ENCODE measurements at places on chromosomes 6 and 20.

GRCh38 chr20:1327241-1327653, 1.7 kb downstream of the SDCBP2 start:
- DNase-seq: no peak

DNA sequence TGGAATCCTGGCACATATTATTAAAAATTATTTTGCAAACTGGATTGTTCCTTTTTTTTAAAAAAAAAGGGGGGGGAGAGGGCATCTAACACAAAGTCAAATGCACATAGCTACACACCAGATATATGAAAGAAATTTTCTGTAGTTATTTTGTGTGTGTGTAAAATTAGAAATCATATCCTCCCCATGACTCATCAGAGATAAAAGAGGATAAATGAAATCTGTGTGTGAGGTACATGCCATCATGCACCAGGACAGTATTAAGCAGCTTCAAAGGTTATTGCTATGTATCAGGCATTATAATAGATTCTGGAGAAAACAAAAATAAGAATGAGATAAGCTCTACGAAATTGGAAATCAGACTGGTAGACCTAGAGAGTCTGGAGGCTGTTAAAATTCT, 5.2 kb downstream of the BTBD9 start:
- DNase-seq: no peak

DNA sequence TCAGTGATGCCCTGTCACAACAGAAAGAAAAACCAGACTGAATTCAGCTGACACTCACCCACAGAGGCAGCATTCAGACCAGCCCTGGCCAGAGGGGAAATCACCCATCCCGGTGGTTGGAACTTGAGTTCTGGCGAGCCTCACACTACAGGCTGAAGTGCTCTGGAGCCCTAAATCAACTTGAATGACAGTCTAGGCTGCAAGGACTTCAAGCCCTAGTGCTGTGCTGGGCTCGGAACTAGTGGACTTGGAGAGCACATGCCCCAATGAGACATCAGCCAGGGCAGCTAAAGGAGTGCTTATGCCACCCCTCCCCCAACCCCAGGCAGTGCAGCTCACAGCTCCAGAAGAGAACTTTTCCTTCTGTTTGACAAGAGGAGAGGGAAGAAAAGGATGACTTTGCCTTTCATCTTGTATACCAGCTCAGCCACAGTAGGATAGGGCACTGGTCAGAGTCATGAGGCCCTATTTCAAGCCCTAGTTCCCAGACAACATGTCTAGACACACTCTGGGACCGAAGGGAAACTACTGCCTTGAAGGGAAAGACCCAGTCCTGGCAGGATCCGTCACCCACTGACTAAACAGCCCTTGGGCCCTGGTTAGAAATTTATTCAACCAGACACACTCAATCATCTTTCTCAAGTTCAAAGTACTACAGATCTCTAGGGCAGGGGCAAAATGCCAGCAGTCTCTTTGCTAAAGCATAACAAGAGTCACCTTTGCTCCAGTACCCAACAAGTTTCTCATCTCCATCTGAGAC, 43.2 kb upstream of the PNRC1 start:
- no peak for DNase-seq

DNA sequence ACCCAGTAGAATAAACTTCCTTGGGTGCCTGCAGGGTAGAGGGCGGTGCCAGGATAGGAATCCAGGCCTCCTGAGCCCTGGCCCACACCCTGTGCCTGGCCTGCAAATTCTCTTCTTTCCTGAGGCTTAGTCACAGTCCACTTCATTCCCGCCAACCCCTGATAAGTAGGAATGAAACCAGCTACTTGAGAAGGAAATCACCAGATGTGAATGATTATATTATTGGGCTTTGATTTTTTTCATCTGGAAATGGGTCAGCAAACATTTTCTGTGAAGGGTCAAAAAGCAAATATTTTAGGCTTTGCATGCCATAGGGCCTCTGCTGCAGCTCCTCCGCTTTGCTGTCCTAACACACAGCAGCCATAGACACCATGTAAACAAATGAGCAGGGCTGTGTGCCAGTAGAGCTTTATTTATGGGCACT, 50.2 kb downstream of the STK35 start:
- peak; percentile 36 for DNase-seq

DNA sequence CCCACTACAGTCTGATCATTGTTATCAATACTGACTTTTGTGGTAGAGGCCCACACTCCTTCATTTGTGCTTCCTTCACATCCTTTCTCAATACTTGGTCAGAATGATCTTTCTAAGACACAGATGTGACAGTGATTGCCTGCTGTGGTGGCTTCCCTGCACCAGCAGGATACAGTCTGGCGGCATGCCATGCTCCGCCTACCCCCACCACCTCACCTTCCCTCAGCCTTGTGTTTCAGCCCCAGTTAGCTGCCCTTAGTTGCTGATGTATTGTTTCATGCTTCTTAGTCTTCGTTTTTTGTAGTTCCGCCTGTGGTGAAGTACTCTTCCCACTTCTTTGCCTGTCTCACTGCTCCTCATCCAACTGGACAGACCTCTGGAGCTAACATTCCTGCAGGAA, 10.9 kb downstream of the LRRC1 start:
- no peak for DNase-seq

GRCh38 chr6:143023695-143024094, 37.0 kb upstream of the AIG1 start:
- DNase-seq: no peak

DNA sequence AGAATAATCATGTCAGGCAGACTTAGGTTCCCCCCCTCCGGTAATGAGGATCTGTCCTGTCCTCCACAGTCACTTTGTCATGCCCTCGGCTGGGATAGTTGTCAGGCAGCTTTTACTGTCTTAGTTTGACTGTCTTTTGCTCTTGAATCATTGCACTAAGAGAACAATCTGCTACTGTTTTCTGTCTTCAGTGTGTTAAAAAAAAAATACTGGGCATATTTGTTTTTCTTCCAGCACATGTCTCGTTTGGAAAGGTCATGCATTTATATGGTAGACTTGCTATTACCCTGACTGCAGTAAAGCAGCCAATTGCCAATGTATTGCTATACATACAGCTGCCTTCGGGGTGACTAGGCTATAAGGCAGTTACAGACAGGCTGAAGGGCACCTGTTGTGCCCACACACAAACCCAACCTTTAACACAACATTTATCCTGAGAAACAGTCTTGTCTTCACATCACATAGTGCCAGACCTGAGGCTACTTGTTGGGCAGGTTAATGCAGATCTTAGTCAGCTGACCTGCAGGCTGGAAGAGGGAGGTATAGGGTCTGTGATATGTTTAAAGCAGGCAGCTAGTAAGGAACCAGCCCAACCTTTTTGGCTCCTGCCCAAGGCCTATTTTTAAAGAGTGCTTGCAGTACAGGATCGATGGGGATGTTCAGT, 26.7 kb downstream of the ARFGEF3 start:
- DNase-seq: no peak

DNA sequence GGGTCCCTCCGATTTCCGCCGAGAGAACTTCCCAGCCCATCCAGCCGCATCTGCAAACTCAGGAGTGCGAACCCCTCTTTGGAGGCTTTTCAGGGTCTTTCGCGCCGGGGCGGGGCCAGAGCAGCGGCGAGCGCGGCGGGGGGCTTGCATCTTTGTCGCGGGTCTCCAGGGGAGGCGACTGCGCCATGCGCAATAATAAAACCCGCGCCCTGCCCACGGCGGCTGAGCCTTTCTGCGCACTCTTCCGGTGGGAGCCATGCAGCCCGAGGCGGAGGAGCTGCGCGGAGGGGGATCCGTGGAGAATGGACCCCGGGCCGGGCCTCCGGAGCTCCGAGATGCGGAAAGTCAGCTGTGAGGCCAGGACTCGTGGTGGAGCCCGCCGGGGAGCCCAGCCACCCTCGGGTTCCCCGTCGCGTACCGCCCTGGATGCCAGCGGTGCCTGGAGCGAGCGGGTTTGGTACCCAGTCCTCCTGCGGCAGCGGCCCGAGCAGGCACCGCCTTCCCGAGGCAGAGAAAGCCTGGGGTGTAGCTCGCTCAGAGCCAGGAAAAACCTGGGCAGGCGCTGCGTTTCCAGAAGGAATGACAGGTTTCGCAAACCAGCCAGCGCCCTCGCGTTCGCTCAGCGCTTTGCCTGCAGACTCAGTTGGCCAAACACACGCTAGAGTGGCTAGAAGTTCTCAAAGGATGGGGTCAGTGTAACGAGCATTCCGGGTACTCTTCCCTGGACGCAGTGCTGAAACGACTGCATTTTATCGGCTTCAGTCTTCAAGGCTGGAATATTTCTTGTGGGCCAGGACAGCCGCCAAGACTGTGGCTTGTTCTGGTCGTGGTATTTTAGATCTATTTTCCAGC, 1.2 kb downstream of the AKAP12 start:
- peak; percentile 51 for DNase-seq

DNA sequence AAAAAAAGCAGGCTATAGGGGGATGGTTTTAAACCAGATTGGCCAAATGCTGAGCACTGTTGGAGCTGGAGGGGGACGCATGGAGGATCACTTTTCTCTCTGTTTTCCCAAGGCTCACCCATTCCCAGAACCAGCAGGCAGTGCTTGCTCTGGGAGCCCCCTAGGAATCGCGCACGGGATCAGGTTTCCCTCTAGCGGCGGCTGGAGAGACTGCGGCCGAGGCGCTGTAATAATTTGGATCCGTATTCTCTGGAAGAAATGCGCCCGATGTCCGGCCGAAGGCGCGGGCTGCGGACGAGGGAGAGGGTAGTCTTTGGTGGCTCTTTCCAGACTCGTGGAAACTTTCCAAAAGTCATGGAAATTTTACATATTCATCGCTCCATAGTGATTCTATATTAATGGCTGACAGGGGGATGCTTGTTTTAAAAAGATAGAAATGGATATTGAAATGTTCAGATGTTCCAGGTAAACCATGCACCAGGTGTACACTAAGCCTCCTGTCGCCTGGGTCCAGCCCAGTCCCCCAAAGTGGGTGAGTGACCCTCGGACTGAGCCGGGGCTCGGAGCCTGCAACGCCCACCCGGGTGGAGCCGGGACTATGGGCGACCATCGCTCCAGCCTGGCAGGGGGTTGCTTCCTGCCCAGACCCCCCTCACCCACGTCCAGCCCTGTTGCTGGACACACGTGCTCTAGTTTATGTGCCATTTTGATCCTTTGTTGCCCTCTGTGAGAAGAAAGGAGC, 78.7 kb upstream of the PHACTR3 start:
- DNase-seq: peak; percentile 60

GRCh38 chr6:126696921-126697693, 357.2 kb downstream of the CENPW start:
- no peak for DNase-seq

DNA sequence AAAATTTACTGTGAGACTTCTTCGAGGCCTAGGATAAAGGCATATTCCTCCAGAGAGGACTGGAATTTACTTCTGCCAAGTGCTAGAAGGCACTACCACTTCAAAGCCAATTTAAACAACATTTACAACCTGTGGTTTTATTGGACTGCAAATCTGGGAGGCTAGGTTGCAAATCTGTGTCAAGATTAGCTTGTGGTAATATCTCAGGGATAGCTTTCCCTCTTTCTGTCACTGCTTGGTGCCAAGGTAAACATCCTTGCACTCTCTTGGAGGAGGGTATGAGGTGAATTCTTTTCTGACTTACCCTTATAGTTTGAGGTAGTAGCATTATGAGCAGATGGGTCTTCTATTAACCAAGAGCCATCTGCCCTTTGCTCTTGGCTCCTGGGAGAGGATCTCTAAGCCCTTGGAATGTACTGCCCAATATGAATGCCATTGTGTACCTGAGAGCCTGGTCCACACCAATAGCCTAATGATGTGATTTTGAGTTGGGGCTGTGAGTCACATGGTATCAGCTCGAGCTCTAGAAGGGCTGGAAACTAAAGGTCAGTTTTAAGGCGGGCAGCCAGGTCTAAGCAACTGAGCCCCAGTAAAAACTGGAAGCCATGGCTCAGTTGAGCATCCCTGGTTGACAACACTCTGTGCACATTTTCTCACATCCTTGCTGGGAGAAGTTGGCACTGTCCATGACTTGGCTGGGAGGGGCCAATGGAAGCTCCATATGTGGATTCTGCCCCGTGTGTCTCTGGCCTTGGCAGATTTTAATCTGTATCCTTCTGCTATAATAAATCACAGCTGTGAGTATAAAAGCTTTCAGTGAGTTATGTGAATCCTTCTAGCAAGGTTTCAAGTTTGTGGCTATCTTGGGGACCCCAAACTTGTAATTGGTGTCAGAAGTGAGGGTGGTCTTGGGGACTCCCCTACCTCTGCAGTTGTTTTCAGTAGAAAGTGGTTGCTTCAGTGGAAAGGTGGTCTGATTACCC, 188.1 kb downstream of the UBE3D start:
- no peak for DNase-seq

GRCh38 chr6:9121549-9121948, 686.2 kb upstream of the SLC35B3 start:
- peak; percentile 14 for DNase-seq

DNA sequence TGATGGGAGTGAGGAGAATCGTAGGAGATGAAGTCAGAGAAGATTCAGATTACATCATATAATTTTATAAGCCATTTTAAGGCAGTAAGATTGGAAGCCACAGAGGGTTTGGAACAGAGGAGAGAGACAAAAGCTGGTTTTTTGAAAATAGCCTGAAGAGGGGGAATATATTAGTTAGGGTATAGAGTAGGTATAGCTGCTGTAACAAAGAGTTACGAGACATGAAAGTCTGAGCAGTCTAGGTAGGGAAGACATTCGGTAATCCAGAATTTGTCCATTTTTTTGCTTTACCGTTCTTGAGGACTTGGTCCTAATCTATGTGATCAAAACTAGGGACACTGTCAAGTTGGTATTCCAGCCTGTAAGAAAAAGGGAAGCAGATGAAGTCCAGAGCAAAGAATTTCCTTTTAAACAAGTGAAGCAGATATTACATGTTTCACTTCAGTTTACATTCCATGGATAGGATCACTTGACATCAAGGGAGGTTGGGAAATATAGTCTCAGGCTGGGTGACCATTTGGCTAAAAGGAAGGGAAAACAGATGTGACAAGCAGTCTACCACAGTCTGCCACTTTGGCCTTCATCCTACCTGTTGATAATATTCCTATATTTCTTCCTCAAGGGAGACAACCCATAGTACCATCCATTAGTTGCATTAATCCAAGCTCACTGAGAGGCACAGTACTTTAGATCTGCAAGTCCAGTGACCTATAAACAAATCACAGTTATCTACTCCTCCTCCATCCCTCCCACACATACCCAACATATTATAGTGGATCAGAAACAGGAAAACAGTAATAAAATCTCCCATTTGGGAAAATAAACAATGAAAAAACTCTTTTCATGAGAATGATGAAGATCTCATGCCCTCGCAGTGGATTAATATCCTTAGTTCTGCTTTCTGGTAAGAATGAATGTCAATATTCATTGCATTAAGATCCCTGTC, 10.2 kb downstream of the FAM135A start:
- no peak for DNase-seq

- no peak for DNase-seq
Observed at GRCh38 chr20:7159903-7160302, 392.4 kb downstream of the BMP2 start.

GRCh38 chr6:57221191-57221935, 744 bp downstream of the RAB23 start:
- DNase-seq: peak; percentile 81

DNA sequence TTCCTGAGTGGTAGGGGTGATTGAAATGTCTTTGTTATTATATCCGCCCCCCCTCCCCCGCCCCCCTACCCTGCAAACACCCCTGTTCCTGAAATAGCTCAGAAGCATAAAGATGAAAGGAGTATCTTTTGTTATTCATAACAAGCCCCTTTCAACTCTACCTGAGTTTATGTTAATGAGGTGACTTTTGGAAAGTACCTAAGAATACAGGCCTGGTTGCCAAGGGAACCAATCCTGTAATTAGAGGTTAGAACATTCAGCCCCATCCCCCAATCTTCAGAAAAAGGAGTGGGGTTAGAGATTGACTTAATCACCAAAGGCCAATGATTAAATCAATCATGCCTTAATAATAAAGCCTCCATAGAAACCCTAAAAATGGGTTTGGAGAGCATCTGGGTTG, 979.2 kb upstream of the GJE1 start:
- DNase-seq: no peak

GRCh38 chr20:38004416-38004815, 28.8 kb downstream of the TTI1 start:
- no peak for DNase-seq
